Urothelium cell line (cell line): ENCODE measurements at places on chromosomes 2 and 18.
A peak's percentile ranks its signal among the peaks of the same experiment; 100 is the strongest.

DNA sequence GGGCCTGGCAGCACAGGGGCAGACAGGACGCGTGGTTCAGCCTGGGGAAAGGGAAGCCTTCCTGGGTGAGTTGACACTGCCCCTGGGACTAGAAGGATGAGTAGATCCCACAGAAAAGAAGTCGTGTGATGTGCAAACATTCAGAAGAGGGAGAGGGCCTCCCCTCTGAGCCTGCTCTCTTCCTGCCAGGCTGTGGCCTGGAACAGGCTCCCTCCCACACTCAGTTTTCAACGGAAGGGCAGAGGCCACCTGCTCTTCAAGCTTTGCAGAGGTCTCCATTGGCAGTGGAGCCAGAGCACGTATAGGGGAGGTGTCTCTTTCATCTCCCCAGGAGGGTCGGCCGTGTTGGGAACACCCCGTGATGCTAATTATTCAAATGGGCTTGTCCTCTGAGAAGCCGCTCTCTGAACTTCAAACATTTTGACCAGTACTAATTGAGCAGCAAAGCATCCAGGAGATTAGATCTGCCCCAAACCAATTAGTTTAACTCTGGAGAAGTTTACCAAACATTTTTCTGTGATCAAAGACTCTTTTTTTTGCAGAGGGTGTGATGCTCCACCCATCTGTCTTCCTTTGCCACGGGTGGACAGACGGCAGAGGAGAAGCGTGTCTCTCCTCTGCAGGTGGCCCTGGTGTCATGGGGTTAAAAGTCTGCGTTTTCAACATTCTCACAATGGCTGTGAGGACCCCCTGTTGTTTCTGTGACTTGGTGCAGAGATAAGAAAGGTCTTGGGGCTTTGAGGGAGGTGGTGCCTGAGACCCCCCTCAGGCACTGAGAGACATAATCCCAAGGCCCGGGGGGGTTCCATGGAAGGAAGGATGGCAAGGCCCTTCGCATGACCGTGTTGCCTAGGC, 29.5 kb upstream of the ODC1 start:
- DNase-seq = no peak

DNA sequence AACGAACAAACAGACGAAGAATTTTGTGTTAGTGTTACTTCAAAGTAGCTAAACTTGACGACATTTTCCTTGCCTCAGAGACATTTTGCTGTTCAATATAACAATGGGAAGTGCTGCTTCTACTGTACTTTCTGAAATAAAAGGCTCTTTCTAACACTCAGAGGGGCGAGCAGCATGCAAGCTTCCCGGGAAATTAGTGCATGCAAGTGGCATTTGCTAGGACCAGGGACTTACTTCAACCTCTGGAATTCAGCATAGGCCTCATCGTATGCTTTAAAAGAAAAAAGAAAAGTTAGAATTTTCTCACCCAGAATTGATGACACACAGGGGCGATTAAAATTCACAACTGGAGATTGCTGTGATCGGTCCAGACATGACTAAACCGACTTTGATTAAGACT, 62.5 kb upstream of the LPIN2 start:
- DNase-seq = no peak

- no peak for DNase-seq
Measured at GRCh38 chr2:207697411-207697810, 14.0 kb upstream of the CCNYL1 start.

- no peak for DNase-seq
Measured at GRCh38 chr2:105437708-105438103, 38.9 kb upstream of the FHL2 start.

DNA sequence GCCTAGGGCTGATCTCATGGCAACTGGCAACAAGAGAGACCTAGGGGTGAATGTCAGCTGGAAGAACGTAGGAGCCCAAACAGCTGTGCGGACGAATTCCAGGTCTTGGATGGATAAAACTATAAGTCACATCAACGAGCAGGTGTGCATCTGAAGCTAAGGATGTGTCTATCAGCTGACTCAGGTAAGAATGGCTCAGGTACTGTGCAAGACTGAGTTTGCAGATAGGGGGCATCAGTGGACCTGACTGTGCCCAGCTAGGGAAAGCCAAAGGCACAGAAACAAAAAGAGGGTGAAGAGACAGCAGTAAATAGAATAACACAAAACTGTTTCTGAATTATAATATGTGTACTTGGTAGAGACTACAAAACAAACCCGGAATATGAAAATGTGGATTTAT, 357.3 kb downstream of the ZEB2 start:
- DNase-seq = peak; percentile 5

DNA sequence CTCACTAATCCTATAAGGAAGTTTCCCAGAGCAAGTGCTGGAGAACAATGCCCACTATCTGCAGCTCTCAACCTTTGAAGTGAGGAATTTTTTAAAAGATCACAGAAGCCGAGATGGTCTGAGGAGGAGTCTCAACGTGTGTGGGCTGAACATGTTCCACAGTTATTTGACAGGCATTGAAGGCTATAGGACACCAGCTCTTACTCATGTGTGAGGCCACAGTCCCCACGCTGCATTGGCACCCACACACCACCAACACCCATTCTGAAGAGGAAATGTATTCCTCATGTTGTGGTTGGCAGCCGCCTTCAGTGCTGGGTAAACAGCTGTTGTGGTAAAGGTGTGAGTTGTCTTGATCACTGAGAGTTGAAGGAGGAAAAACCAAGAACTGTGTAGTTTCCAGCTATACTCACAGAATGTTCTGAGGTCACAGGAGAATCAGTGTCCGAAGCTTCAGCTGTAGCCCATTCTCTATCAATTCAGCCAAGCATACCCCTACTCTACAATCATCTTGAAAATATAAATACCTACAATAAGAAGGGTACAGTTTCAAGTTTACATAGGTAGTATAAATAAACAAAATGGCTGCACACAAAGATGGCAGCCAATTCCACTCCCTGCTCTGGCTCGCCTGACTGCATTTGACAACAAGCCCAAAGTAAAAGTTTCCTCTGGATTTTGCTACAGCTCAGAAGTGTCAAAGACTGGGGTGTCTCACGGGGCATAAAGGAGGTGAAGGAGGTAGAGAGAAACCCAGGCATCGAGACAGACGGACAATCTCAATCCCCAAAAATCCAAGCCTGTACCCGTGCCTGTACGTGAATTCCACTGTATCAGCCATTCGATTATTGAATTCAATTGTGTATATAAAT, 12.1 kb downstream of the CD226 start:
- peak; percentile 25 for DNase-seq

DNA sequence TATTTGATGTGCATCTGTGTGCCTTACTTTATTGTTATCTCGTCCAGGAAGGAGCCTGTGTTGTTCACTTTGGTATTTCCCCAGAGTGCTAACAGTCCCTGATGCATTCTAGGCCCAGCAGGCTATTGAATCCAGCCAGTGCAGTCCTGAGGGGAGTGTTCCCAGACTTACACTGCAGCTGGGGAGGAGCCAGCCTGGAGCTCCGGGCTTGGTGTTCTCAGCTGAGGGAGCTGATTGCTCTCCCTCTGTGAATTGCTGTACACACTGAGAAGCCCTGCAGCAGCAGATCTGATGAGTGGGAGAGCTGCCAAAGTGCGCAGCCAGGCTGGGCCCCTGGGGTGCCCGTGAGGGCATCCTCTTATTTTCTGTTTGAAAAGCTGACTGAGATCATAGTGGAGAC, 159.2 kb downstream of the GALNT3 start:
- peak; percentile 8 for DNase-seq

DNA sequence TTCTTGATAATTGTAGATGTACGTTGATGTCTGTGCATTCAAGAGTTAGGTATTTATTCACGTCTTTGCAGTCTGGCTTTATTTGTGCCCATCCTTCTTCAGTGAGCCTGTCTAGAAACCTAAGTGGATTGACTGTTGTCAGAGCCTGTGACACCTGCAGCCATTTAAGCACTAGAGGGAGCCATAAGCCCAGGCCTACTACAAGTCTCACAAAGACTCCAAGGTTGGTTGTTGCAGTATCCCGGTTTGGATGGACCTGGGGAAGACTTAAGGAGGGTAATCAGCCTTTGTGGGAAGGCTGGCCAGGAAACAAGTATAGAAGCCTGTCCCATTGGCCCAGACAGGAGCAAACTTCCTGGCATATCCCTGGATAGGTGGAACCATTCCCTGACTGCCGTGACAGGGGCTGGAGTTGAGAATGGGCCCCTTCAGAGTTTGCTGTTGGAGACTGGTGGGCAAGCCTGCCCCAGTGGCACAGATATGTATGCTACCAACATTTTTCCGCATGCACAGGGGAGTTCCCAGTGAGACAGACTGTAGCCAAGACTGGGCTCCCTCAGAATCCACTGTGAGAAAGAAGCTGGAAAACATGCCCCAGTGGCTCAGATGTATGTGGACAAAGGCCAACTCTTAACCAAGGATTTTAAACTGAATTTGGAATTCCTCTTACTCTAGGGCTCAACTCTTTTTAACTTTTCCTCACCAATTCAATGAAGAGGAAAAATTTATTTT, 9.3 kb upstream of the LRRC30 start:
- DNase-seq = peak; percentile 84

DNA sequence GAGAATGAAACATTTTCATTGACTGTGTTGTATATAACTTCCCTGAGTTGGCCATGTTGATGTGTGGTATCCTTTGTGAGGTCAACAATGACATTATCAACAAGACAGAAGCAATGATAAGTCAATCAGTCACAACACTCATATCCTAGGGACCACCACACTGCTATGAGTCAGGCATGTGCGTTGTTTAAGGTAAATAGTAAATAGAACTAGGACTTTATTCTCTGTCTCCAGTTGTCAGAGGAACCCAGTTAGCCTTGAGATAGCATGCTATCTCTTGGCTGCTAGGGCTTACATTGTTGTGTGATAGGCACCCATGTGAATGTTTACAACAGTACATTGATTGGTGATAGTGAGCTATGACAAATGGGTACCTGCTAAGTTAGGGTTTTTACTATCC, 37.3 kb downstream of the GPD2 start:
- no peak for DNase-seq

GRCh38 chr2:236661061-236661761, 91.6 kb downstream of the ACKR3 start:
- DNase-seq = peak; percentile 86

GRCh38 chr2:70926042-70926441, 9.7 kb upstream of the ATP6V1B1 start:
- no peak for DNase-seq

GRCh38 chr2:73855526-73855925, 26.8 kb downstream of the STAMBP start:
- DNase-seq = no peak

DNA sequence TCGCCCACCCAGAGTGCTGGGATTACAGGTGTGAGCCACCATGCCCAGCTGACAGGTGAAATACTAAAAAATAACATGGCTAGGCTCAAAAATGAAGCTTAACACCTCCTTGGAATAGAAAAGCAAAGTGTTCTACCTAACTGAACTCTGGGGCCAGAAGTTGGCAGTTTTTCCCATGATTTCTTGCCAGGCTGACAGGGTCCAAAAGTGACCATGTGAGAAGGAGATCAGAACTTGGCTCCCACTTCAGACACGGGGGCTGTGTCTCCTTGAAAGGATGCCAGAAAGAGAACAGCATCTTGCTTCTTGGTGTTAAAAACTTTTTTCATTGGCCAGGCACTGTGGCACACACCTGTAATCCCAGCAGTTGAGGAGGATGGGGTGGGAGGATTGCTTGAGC, 47.0 kb downstream of the BMPR2 start:
- DNase-seq = no peak

- DNase-seq = no peak
Measured at GRCh38 chr2:73091696-73092095, 20.2 kb upstream of the SFXN5 start.

- DNase-seq = no peak
Measured at GRCh38 chr18:41842886-41843285, 112.1 kb upstream of the PIK3C3 start.

DNA sequence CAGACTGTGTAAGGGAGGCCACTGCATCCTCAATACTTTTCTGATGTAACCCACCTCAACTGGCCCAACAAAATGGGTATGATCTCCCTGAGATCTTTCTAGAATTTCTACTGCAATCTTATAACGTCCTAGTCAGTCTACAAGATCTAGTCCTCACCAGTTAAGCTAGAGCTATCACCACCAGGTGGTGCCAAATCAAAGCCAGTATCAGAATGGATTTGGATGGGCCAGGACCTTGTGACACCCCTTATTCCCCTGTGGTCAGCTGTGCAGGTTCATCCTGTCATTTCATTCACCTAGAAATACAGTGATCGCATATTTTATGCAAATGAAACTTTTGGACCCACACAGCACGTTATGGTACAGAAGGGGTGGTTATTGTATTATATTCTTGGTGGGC, 90.3 kb downstream of the OLA1 start:
- DNase-seq = peak; percentile 38

DNA sequence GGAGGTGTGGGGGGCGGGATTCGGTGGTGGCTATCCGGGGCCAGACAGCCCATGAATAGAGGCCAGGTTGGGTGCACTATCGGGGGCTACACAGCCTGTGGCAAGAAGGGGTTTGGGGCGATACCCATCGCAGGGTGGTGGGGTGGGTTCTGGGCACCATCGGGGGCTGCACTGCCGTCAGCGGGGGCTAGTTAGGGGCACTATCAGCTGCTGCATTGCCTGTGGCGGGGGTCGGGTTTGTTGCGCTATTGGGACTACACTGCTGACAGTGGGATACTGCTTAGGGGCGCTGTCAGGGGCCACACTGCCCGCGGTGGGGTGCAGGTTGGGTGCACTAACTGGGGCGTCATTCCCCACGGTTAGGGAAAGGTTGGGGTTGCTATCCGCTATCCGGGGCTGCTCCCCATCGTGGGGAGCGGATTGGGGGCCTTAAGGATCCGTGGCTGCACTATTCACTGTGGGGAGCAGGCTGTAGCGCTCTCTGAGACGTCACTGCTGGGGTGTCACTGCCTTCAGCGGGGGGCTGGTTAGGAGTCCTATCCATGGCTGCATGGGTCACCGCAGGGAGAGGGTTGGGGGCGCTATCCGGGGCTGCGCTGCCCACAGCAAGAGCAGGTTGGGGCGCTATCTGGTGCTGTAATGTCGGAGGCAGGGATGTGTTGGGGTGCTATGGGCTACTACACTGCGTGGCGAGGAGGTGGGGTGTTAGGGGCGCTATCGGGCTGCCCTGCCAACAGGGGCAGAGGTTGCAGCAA, 76.5 kb upstream of the SLC35G4 start:
- no peak for DNase-seq

DNA sequence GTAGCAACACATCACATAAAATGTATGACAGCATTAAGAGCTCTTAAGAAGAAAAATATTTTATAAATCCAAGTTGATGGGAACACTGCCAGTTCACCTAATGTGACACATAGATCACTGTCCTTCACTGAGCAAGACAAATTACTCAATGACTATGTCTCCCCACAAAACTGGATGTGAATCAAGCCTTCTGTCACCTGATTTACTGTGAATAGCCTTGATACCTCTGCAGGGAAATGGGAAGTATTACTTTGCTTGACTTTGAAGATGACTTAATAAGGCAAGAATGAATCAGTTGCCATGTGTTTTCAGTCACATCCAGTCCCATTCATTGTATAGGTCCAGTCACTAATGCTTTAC, 94.6 kb downstream of the NYAP2 start:
- peak; percentile 26 for DNase-seq

- no peak for DNase-seq
Measured at GRCh38 chr2:43737855-43738254, 36.0 kb upstream of the DYNC2LI1 start.

DNA sequence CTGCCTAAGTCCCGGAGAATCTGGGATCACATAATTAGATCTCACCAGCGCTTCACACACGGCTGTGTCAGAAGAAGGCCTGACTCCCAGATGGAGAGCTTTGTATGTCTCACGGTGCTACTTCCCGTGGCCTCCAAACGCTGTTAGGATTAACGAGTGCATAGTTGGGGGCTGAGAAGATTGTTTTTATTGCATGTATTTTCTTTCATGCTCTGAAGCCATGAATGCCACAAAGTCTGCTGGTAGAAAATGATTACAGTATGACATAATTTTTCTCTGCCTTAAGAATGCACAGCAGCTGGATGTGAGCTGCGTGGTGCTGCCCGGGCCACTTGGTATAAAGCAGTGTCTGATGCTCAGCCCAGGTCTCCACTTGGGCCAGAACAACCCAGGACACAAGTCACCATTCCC, 166.5 kb downstream of the SEPTIN10 start:
- peak; percentile 68 for DNase-seq
